ENCODE measurements at places on chromosomes 6 and 20.

- no peak for DNase-seq
Observed at GRCh38 chr6:166800137-166800536, 156.2 kb downstream of the RNASET2 start.

- DNase-seq: no peak
Observed at GRCh38 chr20:18719426-18719825, 94.2 kb upstream of the SCP2D1 start.

DNA sequence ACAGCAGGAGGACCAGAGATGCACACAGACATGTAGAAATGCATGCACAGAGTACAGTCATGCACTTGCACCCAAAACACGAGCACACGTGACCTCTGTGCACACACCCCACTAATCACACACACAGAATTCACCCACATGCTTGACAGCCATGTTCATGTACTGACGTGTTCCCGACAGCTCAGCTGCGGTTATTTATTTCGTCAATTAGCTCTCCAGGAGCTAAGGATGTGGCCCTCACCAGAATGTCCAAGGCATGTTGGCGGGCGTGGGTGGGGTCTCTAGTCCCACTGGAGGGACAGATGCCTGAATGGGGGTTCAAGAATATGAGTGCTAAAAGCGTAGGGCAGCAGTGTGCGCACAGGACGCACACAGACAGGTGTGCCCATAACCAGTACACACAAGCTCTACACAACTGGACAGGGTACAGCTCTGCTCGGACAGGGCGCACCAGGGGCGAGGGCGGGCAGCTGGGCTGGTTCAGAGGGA is 571 bp upstream of the PRPF6 start:
- no peak for DNase-seq

- DNase-seq: no peak
Observed at GRCh38 chr20:444862-445426, 17.4 kb downstream of the TBC1D20 start.

GRCh38 chr6:26240157-26241032 is 124.6 kb upstream of the BTN3A2 start:
- no peak for DNase-seq

DNA sequence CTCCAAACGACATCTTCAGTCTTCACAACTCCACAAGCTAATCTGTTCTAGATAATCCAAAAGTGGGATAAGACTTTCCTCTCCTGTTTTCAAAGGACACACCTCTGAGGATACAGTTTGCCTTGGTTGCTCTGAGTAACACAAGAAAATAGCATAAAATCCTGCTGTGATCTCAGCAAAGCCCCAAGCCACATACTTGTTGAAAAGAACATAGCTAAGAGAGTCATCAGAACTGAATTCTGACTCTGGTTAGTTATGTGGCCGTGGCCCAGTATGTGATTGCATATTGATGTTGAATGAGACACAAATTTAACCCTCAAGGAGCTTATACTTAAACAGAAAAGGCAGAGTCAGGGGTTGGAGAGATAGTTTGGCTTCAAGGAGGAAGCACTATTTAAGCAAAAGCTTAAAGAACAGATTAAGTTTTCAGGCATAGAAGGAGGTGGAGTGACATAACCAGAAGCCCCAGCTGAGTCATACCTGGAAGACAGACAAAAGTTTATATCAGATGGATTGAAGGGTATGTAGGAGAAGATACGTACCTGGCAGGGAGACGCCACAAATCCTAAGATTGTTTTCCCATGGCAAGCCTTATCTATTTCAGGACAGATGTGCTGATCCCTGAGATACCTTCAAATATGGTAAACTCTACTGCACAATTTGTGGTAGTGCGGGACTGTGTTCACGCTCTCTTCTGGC is 41.2 kb downstream of the OPN5 start:
- DNase-seq: no peak

GRCh38 chr6:27312146-27312949 is at the start of gene POM121L2:
POM121L2 (minus strand) TSS chr6:27312273; CDS start chr6:27312170, 103 bp downstream.
- DNase-seq: peak; percentile 4

All from NCI-H446 treated with DMSO at 0.1 percent for 48 hours (cell line).